ENCODE measurements at places on chromosomes 2 and 18.

DNA sequence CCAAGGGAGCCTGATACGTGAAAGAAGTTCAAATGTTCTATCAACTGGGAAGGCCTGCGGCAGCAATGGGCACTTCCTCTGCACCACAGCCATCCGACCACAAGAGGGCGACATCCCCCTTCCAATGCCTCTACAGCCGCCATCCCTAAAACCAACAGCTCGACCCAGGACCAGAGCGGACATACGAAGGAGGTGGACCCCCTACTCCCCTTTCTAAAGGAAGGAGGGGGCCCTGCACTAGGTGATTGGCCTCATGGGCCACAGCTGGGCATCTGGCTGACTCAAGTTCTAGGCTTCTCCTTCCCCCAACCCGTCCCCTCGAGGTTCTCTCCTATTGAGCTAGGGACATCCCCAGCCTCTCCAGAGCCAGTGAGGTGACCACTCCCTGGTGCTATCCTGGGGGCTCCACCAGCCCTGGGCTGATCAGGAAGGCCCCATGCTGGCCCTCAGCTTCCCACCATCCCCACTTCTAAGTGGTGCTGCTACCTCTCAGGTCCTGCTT lies 217.2 kb downstream of the TNS1 start:
- peak; percentile 64 for DNase-seq

DNA sequence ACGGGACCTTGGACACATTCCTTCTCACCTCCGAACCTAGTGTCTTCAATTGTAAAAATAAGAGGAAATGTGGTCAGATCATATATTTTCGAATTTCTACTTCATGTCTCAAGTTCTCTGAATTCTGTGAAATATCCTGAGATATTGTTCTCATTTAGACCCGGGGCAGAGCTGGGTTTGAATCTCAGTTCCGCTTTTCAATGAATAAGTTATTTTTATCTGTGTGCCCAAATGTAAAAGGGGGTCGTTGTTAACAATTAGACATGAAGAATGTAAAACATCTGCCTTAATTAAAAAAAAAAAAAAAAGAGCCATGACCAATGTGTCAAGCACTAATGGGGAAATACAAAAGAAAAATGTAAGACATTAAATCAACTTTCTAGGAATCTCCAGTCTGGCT lies 48.9 kb upstream of the BCL11A start:
- no peak for DNase-seq

DNA sequence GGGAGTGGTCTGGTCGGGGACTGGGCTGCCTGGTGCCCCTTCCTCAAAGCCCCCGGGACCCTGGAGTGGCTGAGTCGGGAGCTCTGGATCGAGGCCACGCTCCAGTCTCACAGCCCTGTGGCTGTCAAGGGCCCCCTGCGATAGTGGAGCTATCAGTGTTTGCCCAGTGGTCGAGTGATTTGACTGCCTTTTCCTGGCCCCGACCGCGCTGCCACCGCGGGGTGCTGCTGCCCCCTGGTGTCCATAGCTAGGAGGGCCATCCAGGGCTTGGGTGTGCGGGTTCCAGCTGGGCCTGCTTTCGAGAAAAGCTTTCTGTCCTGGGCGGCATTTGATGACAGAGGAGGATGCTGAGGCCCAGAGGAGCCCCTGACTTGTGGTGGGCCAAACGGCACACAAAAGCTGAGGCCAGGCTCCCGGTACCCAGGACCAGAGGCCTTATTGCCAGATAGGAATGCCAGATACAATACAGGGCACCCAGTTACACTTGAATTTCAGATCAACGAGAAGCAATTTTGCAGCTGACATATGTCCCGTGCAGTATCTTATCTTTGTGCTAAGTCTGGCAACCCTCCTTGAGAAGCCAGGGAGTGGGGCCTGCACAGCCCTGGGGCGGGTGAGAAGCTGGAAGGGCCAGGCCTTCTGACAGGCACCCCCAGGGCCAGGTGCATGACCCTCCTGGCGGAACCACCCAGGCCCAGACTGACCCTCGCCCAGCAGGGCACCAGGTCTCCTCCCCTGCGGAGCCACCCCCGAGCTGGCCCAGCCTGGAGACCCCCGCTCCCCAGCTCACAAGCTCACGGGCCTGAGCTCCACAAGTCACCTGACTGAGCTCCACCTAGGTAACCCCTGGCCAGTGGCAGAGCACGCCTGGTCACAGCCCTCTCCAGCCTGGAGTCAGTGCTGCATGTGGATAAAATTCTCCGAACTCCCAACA lies 13.0 kb downstream of the ODC1 start:
- peak; percentile 73 for DNase-seq

- DNase-seq: no peak
These were observed 324.9 kb downstream of the LPIN1 start for GRCh38 chr2:12071318-12071717.

GRCh38 chr18:35933982-35934381 lies 38.5 kb upstream of the RMP24 start:
- no peak for DNase-seq

GRCh38 chr2:128492966-128493811 lies 174.5 kb upstream of the HS6ST1 start:
- no peak for DNase-seq

DNA sequence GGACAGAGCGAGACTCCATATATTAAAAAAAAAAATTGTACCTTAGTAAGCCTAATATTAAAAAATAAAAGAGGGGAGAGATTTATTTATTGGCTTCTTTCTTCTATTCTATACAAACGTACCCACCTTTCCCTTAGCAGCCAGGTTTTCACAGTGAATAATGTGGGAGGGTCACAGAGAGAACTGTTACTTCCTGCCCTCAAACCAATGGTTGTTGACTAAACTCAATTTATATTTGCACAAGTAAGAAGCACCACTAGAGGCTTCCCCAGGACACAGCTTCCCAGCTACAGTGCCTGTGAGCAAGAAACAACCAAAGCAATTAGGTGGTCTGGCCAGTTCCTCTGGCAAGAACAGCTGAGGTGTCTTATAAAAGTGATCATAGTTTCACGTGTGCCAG lies 28.9 kb upstream of the GALR1 start:
- no peak for DNase-seq

DNA sequence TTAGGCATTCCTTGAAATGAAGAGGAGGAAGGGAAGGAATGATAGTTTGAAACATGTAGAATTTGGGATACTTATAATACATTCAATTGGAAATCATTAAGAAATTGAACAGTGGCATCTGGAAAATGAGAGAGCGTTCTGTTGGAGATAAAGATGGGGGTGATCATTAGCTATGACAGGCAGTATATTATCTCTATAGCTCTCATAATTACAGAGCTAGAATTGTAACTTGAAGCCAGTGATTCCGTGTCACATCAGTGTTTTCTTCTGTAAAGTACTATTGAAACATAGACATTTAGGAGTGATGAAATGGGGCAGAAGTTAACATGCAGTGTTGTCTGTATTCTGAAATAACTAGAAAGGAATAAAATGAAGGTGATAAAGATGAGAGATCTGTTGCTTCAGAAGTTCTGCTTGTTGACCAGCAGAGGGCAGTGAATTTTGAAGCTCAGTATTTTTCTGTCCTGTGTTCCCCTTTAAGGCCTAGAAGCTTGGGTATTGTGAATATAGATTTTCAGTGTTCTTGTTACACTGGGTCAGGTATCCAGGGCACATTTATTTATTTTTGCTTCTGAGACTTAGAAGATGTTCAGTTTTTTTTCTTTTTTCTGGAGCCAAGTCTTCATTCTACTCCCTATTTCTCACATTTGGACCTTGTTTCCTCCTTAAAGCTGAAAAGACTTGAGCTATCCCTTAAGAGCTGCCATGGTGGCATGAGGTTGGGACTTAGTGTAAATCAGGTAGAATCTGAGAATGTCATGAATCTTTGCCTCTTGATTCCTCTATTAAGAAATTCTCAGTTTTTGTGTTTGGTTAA lies 157.4 kb downstream of the TAF4B start:
- no peak for DNase-seq

DNA sequence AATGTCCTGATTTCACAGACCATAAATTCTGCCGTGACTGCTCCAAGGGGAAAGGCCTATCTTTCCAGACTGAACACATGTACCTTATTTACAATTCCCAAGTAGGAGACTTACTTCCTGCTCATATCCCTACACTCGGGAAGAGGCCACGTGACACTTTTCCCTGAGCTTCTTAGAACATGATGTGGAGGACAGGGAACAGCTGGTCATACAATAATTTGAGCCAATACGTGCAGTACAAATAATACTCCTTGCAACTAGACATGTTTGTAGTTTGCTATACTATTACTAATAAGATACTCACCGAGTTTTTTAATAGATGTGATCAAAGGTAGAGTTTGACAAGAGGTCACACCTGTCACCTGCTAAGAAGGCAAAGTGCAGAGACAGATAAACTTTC lies 256.4 kb downstream of the SP3 start:
- no peak for DNase-seq

GRCh38 chr2:156908825-156909224 lies 348.7 kb upstream of the GALNT5 start:
- no peak for DNase-seq

DNA sequence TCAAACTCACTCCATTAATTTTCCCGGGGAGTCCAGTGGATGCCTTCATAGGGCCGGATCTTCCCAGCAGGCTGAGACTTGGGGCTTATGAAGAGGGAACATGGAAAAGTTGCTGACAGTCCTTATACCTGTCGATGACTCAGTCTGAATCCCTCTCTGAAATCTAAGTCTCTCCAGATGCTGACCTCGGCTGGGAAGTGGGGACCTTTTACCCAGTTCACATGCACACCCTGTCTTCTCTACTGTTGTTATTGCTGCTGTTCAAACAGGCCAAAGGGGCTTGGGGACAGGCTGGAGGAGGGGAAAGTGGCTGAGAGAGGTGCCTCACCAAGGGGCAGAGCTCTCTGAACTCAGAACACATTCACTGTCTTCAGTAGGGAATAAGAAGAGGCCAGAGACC lies 4.1 kb upstream of the TNP1 start:
- no peak for DNase-seq

GRCh38 chr2:36734304-36734703 lies 37.8 kb downstream of the VIT start:
- DNase-seq: no peak

GRCh38 chr2:197998702-197999101 lies 194.3 kb downstream of the PLCL1 start:
- peak; percentile 15 for DNase-seq

DNA sequence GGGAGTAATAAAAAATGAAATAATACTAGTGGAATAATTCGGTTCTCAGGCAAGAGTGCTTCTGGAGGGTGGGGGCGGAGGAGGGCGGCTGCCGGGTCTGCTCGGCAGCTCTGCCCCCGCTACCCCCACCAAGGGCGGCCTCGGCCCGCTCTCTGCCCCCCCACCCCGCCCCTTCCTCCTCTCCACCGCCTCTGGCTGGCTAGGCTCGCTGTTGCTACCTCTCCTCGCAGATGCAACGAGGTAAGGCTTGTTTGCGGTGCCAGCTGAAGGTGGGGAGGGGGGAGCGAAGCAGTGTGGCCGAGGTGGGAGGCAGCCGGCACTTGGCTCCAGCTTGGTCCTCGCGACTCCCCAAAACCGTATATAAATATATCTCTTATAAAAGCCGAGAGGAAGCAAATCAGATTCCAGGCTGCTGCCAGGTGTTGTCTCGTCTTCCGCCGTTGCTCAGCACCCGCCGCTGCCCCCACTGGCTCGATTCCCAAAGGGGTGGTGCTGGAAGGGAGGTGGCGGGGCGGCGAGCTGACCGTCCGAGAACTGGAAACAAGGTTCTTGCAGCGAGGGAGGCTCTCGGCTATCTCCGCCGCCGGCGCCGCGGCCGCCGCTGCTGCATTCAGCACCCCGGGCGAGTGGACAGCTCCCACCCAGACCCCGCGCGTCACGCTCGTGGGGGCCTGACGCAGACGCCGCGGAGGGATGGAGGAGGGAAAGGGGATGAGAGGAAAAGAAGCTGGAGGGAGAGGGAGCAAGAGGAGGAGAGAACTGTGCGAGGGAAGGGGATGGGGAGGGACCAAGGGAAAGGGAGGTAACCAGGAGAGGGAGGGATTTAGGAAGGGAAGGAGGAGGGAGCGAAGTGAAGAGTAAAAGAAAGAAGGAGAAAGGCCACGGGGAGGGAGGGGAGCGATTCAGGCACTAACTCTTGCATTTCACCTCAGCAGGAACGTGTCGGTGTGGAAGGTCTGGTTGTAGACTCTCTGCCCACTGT lies at the start of gene MARCHF4:
Gene MARCHF4 (minus strand): TSS at position 763 of the 982 bp plus-strand sequence. CDS start 2,223 bp downstream, outside the sequence.
- peak; percentile 45 for DNase-seq
